ENCODE measurements at places on chromosomes 16 and 17.

DNA sequence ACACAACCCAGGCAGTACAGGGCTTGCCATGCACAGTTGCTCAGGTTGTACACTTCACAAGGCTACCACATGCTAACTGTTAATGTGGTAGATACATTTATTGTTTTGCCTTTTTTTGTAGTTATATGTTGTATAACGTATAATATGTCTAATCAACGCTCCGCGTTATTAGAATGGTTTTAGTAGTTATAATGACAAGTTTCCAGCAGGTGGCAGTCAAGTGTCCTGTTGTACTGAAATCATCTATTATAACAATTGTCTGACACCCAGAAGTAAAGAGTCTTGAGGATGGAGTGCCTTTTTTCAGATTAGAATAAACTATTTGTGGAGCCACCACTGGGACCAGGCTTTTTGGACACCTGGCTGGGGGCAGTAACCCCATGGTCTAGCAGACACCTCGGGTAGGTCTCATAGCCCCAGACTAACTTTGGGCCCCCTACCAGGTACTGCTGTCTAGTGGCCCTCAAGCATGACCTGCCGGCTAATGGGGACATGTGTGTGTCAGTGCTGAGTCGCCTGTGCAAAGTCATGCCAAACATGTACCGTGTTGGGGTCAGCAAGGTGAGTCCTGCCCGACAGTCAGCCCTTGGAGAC, 32.8 kb downstream of the MYO15A start:
- DNase-seq: peak; percentile 63

- peak; percentile 91 for DNase-seq
Measured at GRCh38 chr17:37406635-37407461, at the start of the genes ACACA and TADA2A. Gene ACACA, minus strand, starts transcription at chr17:37406836. Its CDS starts 537 bp downstream, at chr17:37406299. Gene TADA2A, plus strand, starts transcription at chr17:37406886. Its CDS starts 4,480 bp downstream, at chr17:37411366.

- peak; percentile 29 for DNase-seq
Measured at GRCh38 chr16:6081320-6081976, 983.9 kb upstream of the EEF2KMT start.

DNA sequence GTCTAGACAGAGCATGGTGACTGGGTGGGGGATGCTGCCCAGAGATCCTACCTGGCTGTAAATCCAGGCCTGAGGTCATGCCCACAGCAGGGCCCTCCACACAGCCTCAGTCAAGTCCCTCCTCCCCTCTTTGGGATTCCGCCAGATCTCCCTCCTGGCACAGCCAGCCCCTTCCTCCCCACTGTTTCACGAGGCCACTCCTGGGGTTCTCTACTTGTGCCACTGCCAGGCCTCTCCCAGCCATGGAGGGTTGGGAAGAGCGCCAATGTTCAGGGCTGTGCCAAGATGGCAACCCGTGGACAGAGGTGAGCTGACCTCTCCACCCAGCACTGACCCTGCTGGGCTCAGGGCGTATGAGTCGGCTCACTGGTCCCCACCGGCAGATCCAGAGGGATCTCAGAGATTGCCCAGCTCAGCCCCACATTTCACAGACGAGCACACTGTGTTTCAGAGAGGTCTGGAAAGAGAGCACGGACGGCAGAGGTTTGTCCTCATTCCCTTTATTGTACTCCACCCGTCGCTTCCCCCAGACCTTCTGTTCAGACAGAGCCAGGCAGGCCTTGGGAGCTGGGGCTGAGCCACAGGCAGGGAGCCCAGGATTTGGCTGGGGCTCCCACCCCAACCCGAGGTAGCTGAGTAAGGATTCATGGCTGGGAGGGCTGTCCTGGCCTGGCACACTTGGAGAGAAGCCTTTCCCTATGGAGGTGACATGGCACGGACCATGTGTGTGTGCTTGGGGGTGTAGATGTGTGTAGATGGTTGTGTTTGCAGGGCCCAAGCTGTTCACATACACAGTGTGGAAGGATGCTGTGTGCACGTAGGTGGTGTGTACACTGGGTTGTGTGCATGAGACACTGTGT, 3.5 kb upstream of the CAMKK1 start:
- no peak for DNase-seq

GRCh38 chr16:2308089-2308962, 32.2 kb downstream of the ABCA3 start:
- no peak for DNase-seq

- DNase-seq: no peak
Measured at GRCh38 chr17:15245054-15245453, 20.1 kb downstream of the PMP22 start.

- DNase-seq: no peak
Measured at GRCh38 chr16:30758988-30759491, 2.8 kb downstream of the CFAP119 start.

DNA sequence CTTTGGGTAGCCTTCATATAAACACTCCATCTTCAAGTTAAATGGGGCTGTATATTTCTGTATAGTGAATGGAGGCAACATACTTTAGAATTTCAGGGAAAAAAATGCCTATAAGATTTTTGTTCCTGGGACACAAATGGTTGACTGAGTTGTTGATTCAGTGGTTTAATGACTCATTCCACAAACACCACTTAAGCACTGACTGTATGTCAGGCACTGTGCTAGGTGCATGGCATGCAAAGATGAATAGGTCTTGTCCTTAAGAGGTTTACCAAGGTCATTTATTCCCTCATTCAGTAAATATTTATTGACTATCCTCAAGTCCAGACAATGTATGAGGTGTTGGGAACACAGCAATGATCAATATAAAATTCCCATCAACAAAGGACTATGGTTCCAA, 417.1 kb downstream of the CA10 start:
- no peak for DNase-seq

- DNase-seq: peak; percentile 14
Measured at GRCh38 chr16:47886631-47887415, 269.0 kb downstream of the ABCC12 start.

GRCh38 chr17:62860962-62861873, 53.1 kb upstream of the MARCHF10 start:
- no peak for DNase-seq

- DNase-seq: no peak
Measured at GRCh38 chr16:19916064-19916463, 31.4 kb upstream of the GPRC5B start.

- DNase-seq: no peak
Measured at GRCh38 chr17:56929362-56929969, 15.6 kb upstream of the TRIM25 start.

GRCh38 chr16:3074860-3075522, 9.6 kb downstream of the IL32 start:
- DNase-seq: peak; percentile 97

Measured in activated CD4-positive, alpha-beta T cell treated with anti-CD3 and anti-CD28 coated beads, Interleukin-10, Interleukin-2, amounts not matched to agents 100 ng/mL and 50 ng/mL, durations not matched to agents 16 hours and 8 hours (primary cell).